Neural crest cell (in vitro differentiated cells): ENCODE measurements at places on chromosomes 12 and 14.

GRCh38 chr14:88750945-88751344 lies 41.8 kb downstream of the EML5 start:
- DNase-seq: no peak

- no peak for DNase-seq
These were observed 558 bp downstream of the TEX22 start for GRCh38 chr14:105398726-105399465.

- no peak for DNase-seq
These were observed 182.7 kb downstream of the KTN1 start for GRCh38 chr14:55762595-55763232.

GRCh38 chr14:53638966-53639365 lies 317.7 kb downstream of the BMP4 start:
- no peak for DNase-seq
